ENCODE measurements at places on chromosomes 5 and 9.

GRCh38 chr5:158849219-158849791 is 250.4 kb downstream of the EBF1 start:
- DNase-seq: no peak

GRCh38 chr9:2602704-2603116 is 18.9 kb upstream of the VLDLR start:
- peak; percentile 38 for DNase-seq

GRCh38 chr5:127812570-127812969 is 109.4 kb downstream of the CCDC192 start:
- DNase-seq: no peak

DNA sequence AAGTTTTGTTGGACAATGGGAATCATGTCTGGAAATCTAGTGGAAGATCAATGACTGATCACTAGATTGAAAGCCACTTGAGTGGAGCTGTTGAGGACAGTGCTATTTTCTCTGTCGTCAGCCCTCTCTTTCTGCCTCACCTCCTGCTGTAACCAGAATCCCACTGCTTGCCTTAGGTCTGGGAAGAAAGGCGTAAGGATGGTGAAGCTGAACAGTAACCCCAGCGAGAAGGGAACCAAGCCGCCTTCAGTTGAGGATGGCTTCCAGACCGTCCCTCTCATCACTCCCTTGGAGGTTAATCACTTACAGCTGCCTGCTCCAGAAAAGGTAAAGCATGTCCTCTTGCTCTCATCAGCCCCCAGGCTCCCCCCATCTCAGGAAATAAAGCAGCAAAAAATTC is 1.1 kb downstream of the NSG2 start:
- no peak for DNase-seq

- DNase-seq: no peak
These were observed 27.3 kb downstream of the CENPP start for GRCh38 chr9:92353051-92353450.

DNA sequence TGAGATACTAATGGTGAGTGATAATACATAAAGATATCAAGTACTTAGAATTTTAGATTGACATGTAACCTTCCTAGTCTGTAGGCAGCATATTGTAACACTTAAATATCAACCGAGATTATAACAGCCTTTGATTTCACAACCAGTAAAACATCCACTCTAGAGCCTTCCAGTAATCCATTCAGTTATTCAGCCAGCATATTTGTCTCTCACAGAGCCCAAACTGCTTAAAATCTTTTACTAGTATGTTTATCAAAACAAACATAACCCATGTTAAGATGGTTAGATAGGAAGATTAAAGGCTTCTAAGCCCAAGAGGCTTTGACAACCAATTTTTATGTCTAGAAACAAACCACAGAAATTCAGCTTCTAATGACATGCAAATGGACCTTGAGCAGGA is 177.9 kb upstream of the FST start:
- DNase-seq: no peak

DNA sequence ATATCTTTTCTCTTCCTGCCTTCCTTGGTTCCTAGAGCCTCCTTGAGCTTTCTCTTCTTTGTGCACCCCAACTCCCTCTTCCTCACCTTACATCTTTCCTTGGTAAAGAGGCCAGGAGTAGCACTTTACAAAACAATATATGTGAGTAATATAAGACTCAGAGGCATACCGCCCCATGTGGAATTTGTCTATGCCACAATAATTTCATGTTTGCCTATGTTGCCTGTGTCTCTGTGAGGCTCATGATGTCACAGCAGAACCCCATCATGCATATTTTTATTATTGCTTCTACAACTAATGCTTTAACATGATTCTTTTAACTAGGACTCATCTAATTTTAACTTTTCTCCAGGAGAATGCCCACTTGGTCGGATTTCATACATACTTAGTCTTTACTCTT is 15.0 kb upstream of the LVRN start:
- DNase-seq: no peak

- no peak for DNase-seq
These were observed 751.6 kb downstream of the TLR4 start for GRCh38 chr9:118455788-118456187.

- DNase-seq: no peak
These were observed 128.9 kb downstream of the BARX1 start for GRCh38 chr9:93826209-93826608.

DNA sequence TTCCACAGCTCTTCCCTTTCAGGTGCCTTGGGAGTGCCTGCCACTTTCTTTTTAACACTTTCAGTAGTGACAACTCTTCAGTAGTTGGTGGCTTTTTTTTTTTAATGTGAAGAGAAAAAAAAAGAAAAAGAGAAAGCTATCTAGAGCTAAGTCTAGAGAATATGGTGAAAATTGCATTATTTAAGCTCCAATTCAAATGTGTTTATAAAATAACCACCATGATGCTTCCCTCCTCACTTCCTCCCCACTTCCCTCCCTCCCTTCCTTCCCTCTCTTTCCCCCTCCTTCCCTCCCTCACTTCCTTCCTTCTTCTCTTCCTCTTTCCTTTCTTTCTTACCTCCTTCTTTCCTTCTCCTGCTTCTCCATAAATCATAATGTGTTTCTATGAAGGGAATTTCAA is 456.7 kb upstream of the ACTBL2 start:
- DNase-seq: no peak

DNA sequence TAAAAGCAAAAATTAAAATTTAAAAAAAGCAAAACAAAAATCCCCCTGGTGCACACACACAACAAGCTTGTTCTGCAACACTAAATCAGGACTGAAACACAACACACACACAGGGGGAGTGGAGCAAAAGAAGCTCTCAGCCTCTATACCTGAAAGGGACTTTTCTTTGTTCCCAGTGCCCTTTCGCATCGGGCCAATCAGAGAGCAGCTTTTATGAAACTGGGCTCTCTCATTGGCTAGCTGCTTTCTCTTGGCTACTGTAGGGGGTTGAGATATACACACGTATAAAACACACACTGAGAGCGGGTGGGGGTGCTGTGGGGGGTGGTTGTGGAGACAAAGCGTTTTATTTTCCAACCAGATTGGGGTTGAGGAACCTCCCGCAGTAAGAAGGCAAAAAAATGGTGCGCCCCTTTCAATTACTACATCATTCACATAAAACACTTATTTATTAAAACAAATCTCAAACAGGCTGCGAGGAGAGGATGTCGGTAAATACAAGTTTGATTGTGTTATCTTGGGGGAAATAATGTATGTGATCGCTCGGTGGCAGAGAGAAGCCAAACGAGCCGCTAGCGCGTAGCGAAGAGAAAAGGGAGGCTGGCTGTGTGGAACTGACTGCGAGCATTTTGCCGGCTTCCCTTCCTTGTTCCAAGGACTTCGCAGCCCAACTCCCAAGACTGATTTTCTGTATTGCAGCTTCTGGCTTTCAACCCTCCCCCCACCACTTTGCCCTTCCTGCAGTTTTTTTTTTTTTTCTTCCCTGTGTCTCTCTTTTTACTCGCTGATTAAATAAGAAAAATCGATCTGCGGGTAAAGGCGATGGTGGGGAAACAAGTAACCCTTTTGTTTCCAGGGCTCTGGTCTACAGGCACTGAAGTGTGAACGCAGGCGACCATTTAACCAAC is 2.5 kb upstream of the ZNF608 start:
- DNase-seq: peak; percentile 78

GRCh38 chr5:83467371-83468035 is 4.0 kb upstream of the VCAN start:
- DNase-seq: no peak

GRCh38 chr5:53034832-53035231 is 45.7 kb downstream of the ITGA2 start:
- no peak for DNase-seq

DNA sequence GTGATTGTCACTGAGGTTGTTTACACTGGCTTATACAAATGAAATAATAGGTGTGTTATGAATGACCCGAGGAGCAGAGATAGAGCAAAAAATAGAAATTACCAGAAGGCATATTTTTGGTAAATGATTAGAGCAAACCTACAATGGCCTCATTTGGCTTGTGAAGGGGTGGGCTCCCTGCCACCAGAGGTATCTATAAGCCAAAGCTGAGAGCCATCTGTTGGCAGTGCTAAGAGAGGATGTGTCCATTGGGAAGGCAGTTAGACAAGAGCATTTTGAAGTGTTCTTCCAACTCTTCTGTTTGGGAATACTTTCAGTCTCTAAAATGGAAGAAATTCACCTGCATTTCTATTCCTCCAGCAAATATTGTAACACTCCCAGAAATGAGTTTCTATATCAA is 10.6 kb downstream of the NIPAL4 start:
- no peak for DNase-seq

- no peak for DNase-seq
These were observed 205.3 kb upstream of the PANK3 start for GRCh38 chr5:168784454-168784853.

DNA sequence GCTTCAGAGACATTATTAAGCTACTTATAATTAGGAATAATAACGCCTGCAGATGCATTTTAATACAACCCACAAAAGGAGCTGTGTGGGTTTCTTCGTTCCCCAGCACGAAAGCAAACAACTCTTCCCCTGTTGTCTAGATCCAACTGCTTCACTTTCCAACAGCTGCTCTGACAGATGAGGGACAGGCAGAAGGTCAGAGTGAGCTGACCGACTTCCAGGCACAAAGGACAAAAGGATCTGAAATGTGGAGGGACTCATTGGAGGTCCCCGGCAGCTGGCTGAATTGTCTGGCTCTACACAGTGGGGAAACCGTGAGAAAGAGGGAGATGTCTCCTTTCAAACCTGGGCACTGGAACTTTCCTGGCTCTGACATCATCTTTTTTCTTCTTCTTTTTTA is 79.1 kb upstream of the ALDH1B1 start:
- DNase-seq: no peak

DNA sequence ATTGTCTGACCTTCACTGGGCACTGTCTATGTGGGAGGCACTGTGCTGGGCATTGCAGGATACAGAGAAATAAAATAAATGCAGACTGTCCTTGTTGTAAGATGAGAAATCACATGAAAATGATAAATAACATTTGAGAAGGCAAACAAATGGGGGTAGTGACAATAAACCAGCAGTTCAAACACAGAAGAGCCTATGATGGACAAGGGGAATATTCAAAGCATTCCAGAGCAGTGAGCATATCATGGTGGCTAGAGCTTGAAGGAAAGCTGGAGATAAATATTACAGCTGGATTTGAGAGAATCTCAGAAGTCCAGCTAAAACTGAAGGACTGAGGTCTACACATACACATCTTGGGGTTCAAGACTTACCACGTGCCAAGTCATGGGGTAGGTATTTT is 209.9 kb downstream of the ASTN2 start:
- no peak for DNase-seq

GRCh38 chr9:5626727-5627634 is 1.9 kb upstream of the RIC1 start:
- DNase-seq: no peak

Measured in AG04450 (cell line).